Activated naive CD8-positive, alpha-beta T cell treated with anti-CD3 and anti-CD28 coated beads, Interleukin-2, amount 10 ng/mL, durations not matched to agents 7 days and 5 days (primary cell): ENCODE measurements at places on chromosomes 6 and 20. TPM values are rescaled to one million over a fixed set of nuclear protein-coding genes. Genes with fewer than 3 reads are reported as not detected.

Gene C20orf141
- not detected for total RNA-seq

Gene MAS1
- not detected for total RNA-seq

Gene KIFC1
- 117 TPM for total RNA-seq

GRCh38 chr6:150233843-150234269 lies 91.0 kb downstream of the PPP1R14C start:
- H3K4me3 ChIP-seq, result no peak overlapping the region
- H3K27ac ChIP-seq, result no peak overlapping the region
- DNase-seq, result no peak
- H3K36me3 ChIP-seq, result peaks cover 5% of the 10 kb centered on the region

DNA sequence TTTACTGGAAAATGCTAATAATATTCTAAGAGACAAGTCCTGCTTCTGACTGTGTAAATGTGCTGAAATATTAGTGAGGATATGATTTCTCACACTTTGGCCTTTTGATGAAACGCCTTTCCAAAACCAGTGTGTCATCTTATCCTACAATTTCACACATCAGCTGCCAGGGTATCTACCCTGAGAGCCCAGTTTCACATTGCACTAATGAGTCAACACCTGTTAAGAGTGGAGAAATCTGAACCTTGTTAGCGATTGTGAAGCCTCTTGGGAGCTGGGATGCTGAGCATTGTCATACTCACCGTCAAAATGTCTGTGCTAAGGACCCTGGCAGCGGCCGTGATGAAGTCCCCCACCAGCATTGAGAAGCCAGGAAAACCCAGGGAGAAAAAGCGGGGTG lies 166.0 kb downstream of the RALGAPA2 start:
- no peaks in the 10 kb centered on the region for H3K27me3 ChIP-seq
- H3K4me3 ChIP-seq, result no peak overlapping the region
- DNase-seq, result no peak
- H3K27ac ChIP-seq, result no peak overlapping the region

DNA sequence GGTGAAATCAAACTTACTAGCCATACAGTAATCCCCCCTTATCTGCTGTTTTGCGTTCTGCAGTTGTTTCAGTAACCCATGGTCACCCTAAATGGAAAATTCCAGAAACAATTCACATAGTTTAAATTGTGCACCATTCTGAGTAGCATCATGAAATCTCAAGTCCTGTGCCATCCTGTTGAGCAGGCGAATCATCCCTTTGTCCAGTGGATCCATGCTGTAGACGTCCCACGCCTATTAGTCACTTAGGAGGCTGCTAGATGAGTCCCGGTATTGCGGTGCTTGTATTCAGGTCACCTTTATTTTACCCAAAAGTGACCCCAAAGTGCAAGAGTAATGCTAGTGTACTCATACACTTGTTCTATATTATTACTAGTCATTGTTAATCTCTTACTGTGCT lies 46.4 kb downstream of the HECA start:
- H3K27me3 ChIP-seq, result no peaks in the 10 kb centered on the region
- H3K36me3 ChIP-seq, result peaks cover 55% of the 10 kb centered on the region
- peaks cover 22% of the 10 kb centered on the region for H3K4me1 ChIP-seq

DNA sequence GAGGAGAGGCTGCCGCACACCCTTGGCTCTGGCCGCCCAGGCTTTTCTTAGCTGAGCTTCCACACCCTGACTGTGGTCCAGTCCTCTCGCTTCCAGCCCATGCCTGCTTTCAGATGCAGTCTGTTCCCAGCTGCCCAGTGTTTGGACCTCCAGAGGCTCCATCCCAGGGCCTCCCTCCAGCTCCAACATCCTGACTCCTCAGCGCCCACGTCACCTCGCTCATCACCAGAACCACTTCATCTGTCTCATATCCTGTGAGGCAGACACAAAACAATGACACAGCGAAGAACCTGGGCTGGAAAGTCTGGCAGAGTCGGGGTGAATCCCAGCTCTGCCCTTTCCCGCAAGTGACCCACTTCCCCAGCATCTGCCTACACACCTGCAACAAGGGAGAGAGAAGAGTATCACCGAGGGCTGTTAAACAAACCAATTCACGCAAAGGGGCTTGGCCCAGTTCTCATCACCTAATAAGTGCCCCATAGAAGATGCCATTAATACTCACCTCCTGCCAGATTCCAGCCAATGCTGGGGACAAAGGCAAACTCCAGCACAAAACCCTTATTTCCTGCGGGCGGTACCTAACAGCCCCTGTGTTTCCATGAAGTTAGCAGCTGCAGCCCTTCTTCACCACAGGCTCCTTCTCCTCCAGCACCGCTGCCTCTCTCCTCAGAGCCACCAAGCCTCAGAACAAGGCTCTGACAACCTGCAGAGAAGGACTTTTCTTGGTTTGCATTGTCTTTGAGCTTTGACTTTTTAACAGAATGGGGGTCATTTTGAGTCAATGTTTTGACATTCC lies 133.4 kb upstream of the CDH4 start:
- H3K27me3 ChIP-seq, result peaks cover 2% of the 10 kb centered on the region
- H3K27ac ChIP-seq, result no peak overlapping the region
- H3K4me1 ChIP-seq, result peaks cover 7% of the 10 kb centered on the region
- H3K4me3 ChIP-seq, result no peak overlapping the region
- H3K36me3 ChIP-seq, result no peaks in the 10 kb centered on the region
